ENCODE measurements at places on chromosomes 16 and 17.

- peak; percentile 46 for DNase-seq
Measured at GRCh38 chr16:53282975-53283946, 151.0 kb upstream of the RBL2 start.

- no peak for DNase-seq
Measured at GRCh38 chr17:6623941-6624340, 16.6 kb downstream of the KIAA0753 start.

- no peak for DNase-seq
Measured at GRCh38 chr16:58264961-58265479, 29.8 kb downstream of the PRSS54 start.

- no peak for DNase-seq
Measured at GRCh38 chr17:29155966-29156338, 24.2 kb downstream of the MYO18A start.

- DNase-seq = no peak
Measured at GRCh38 chr17:3039736-3040135, 23.7 kb downstream of the OR1D5 start.

- no peak for DNase-seq
Measured at GRCh38 chr16:21563676-21564075, 35.7 kb upstream of the METTL9 start.

DNA sequence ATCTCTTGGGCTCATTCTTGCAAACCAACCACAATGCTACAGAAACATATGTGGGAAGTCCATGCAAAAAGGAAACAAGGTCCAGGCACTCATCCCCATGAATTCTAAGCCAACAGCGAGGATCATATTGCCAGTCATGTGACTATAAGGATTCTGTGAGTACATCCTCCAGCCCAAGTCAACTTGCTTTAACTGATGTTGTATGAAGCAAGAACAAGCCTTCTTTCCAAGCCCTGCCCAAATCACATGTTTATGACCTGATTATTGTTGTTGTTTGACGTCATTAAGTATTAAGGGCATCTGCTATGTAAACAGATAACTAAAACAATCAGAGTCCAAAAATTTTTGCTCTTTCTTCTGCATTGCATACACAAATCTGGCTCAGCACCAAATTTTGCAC is 78.2 kb upstream of the MON1B start:
- DNase-seq = no peak
